ENCODE measurements at places on chromosomes 1 and 21. TPM values are rescaled to one million over a fixed set of nuclear protein-coding genes. Genes with fewer than 3 reads are reported as not detected.

Gene ORC1
- total RNA-seq = 25.6 TPM

- peak; percentile 74 for DNase-seq
These were observed 14.7 kb upstream of the KCNE1 start for GRCh38 chr21:34526618-34527290.

DNA sequence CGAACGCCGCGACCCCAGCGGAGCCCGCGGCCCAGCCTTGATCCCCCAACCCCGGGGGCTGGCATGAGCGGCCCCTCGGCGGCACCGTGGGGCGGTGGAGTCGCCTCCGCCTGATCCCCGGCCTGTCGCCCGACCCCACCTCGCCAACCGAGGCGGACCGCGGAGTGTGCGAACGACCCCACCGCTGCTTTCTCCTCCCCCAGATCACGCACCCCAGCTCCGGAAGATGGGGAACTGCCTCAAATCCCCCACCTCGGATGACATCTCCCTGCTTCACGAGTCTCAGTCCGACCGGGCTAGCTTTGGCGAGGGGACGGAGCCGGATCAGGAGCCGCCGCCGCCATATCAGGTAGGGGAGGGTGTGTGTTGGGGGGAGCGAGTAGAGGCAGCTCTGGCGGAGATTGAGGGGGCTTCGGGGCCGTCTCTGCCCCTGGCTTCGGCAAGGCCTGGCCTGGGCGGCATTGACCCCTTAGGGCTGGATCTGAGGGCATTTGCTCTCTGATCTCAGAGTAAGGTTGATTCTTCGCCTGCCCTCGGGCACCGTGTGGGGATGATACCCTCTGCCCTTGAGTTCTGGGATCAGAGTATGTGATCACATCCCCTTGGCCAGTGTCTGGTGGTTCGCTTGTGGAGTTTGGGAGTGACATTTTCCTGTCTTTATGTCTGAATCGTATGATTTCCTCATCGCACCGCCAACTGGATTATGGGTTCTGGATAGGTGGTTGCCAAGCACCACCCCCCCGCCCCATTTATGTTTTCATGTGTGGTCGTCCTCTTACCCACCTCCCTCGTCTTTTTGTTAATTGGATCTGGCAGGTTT lies 668 bp downstream of the RNF11 start:
- DNase-seq = no peak

Gene PIGM
- total RNA-seq = 4.1 TPM

DNA sequence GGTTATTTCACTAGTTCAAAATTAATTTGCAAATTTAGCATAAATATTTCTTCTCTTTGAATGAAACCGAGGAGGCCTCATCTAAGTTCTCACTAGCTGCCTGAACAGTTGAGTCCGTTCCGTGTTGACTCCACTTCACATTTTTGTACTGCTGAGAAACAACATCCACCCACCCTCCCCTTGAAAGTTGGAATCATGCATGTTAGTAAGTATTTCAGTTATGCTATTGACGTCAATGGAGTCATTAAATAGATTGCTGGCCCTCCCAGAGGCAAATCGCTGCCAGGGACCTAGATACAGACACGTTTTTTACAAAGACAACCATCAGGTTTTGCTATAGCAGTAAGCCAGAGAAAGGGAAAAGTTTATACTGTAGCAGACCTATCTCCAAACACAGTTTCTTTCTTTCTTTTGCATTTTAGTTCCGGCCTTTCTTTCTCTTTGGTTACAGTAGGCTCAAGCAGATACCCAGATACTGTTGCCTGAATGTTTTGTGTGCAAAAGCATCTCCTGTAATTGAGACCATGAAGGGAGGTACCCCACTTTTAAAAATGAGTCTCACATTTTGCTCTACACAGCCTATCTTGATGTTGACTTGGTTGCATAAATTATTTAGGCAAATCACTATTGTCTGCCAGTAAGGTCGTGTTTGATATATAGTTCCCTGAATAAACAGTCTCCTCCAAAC lies 262.6 kb upstream of the SGIP1 start:
- peak; percentile 96 for DNase-seq

GRCh38 chr1:156225677-156226014 lies 12.8 kb downstream of the PMF1 start:
- no peak for DNase-seq

GRCh38 chr1:187264995-187265602 lies 436.4 kb downstream of the PLA2G4A start:
- DNase-seq = peak; percentile 50

DNA sequence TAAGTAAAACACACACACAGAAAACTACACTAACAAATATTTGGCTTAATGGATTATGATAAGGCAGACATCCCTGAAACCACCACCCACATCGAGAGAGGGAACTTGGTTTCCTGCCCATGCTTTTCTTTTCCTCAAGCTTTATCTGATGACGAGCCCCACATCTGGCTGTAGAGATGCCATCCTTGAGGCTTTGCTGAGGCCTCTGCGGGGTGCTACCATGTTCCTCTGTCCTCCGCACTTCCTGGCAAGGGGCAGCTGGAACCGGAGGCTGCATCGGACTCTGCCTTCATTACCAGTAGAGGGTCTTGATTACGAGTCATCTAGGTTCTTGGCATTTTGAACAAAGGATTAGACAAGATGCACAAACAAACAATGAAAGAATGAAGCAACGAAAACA lies 21.7 kb upstream of the C1orf174 start:
- no peak for DNase-seq

Gene HSD3B1
- total RNA-seq = not detected

Gene ZNF281
- total RNA-seq = 23.3 TPM

Gene NHLH1
- 0.12 TPM for total RNA-seq

- no peak for DNase-seq
These were observed 166.8 kb upstream of the IVNS1ABP start for GRCh38 chr1:185483664-185484450.

DNA sequence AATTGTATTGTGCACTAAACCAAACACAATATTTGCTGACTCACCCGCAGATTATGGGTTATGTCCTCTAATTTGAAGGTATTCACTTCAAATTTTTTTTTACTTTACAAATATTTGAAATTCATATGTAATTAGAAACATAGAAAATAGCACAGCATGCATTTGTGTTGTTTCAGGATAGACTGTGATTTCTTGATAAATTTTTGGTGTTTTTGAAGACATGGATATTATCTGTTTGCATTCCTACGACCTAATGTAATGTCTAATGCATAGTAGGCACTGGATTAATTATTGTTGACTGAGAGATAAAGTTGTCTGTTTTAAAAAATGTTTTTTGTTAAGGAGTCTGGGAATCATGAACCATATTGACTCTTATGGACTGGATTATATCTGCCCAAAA lies 850.2 kb downstream of the BRINP3 start:
- no peak for DNase-seq

DNA sequence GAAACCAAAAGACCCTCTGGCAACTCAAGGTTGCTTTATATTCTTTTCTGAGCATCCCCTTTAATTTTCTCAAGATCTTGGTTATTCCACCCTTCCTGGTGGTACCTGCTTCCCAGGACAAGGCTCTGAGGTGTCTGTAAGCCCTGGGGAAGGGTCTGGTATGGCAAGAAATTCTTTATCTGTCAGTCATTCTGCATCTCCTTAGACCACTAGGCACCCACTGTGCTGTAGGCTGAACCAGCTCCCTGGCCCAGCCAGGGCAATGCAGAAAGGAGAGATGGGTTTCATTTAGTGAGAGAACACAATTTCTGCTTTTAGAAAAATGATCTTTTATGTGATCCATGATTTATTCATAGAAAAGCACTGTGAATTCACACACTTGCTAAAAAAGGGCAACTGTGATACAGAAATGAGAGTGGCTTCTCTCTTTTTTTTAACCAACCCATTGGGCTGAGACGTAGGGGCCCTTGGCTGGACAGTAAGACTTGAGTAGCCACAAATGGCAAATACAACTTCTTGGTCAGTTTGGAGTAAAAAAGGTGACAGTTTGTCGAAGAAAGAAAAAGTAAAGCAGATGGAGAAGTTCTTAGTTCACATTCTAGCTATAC lies 4.1 kb downstream of the UROD start:
- no peak for DNase-seq

Gene ZSWIM5
- total RNA-seq = 1.1 TPM

Measured in HCT116 (cell line).